ENCODE measurements at places on chromosomes 16 and 17.

DNA sequence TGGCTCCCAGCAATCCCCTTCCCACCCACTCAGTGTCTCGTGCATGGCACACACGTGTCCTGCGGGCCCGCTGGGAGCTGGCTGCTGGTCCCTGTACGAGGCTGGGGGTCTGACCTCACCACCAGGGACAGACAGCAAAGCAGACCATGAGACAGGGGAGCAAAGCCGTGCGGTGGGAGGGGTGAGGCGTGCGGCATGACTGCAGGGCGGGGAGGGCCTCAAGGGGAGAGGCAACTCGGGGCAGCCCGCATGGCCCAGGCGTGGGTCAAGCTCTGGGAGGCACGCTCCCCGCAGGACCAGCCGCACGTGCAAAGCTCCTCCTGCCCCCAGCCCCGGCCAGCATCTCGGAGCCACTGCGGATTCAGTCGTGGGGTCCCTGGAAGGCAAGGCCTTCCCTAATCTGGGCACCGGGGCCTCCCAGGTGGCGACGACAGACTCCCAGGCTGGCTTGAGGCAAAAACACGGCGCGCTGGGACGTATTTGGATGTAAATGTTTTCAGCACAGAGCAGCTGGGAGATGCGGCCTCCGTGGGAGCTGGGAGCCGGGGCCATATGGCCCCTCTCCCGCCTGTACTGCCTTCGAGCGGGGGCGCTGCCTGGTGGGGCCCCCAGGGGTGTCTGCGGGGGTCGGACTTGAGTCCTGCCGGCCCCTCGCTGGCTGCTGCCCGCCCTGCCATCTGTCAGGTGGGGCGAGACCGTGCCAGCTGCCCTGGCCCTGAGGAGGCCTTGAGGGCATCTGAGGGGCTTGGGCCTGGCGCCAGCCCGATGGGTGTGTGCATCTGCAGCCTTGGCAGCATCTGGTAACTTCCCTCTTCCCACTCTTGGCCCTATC is 12.2 kb upstream of the CBFA2T3 start:
- DNase-seq: peak; percentile 14

- no peak for DNase-seq
These were observed 56.9 kb upstream of the LGALS9 start for GRCh38 chr17:27573971-27574525.

- peak; percentile 100 for DNase-seq
These were observed at the start of gene MSRB1 for GRCh38 chr16:1942810-1943726. Gene MSRB1 (minus strand): TSS chr16:1943199. CDS start chr16:1943156, 43 bp downstream.

DNA sequence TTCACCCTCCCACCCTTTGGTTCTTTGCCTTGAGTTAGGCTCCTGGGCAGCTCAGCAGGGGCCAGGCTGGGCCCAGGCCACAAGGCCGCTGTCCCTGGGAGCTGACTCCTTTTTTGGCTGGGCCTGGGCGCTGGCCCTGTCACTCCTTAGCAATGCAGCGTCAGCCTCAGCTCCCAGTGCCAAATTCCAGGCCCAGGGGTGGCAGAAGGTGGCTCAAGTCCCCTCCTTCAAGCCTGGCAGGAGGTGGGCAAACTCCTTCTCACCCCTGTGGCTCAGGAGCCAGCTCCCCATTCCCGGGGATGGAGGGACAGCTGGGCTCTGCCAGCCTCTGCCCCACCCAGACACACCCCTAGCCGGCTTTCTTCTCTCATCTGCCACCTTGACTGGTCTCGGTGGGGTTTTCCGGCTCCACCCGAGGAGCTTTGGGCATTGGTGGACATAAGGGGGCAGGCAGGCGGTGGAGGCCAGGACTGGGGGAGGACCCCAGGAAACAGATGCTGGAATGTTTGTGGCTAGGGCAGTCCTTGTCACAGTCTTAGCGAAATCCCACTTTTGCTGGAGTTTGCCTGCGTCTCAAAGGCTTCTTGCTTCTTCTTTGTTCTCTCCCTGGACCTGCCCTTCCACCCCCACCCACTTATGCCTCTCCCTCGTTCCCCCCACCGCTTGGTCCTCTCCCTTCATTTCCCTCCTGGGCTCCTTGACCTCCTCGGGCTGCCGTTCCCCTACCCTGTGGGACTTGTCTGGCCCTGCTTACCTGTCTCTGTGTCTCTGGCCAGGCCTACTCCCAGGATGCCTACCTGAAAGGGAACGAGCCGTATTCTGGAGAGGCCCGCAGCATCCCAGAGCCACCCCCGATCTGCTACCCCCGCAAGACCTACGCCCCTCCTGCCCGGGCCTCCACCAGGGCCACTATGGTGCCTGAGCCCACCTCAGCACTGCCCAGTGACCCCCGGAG is 37.4 kb downstream of the ARHGAP23 start:
- peak; percentile 84 for DNase-seq

GRCh38 chr17:51107778-51108177 is 12.9 kb downstream of the SPAG9 start:
- no peak for DNase-seq

DNA sequence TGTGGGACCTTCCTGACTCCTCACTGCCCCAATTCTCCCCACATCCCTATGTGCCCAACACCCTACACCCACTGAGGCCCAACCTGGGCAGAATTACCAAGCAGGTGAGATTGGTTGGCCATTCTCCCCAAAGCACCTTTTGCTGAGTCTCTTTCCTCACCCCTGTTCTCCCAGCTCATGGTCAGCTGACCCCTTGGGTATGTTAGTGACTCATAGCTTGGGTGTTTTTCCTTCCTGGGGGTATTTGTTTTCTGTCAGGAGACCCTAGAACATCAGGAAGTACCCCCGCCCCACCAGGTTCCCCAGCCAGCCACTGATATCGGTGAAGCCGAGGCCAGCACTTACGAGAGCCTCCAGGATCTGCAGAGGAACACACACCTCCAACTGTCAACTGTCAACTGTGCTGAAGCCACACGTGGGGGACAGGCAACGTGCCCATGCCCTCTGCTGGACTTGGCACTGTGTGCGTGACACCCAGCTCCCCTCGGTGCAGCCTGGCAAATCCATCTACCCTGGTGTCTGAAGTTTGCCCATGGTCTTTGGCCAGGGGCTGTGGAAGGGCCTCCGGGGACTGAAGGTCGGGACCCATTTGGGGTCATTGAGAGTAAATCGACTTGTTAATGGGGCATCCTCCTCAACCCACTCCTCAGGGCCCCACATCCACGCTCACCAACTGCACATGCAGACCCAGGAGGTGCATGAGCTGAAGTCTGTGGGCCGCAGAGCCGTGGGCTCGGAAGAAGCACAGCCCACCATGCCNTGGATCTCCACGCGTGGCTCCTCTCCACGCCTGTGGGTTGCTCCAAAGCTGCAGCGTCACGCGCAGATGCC is 53.1 kb downstream of the METRNL start:
- peak; percentile 80 for DNase-seq

All from left ventricle myocardium superior (tissue), 1 donor.